Chondrocyte (in vitro differentiated cells): ENCODE measurements at places on chromosomes 1 and 21. TPM values are rescaled to one million over a fixed set of nuclear protein-coding genes. Genes with fewer than 3 reads are reported as not detected.

Gene C1orf185
- total RNA-seq, result not detected in 3 replicates

Gene LORICRIN
- not detected in 3 replicates for total RNA-seq

Gene CD247
- total RNA-seq, result not detected in 3 replicates

Gene PTPN7
- not detected in 3 replicates for total RNA-seq

Gene FOXO6
- total RNA-seq, result 1.1 to 3.2 TPM (median 1.7 TPM) in 3 replicates

Gene SELENBP1
- total RNA-seq, result 5.7 to 11.1 TPM (median 8.9 TPM) in 3 replicates

Gene CHD5
- 0.23 to 1.0 TPM (median 0.42 TPM) in 3 replicates for total RNA-seq

Gene SELE
- not detected in 3 replicates for total RNA-seq

Gene FCN3
- total RNA-seq, result not detected in 3 replicates

Gene TRAF3IP3
- not detected in 3 replicates for total RNA-seq

Gene OR10Z1
- not detected in 3 replicates for total RNA-seq

Gene RGS5
- total RNA-seq, result 103 to 448 TPM (median 423 TPM) in 3 replicates

Gene CFH
- 21.3 to 95.0 TPM (median 24.0 TPM) in 3 replicates for total RNA-seq

Gene FMO5
- 1.8 to 2.8 TPM (median 2.5 TPM) in 3 replicates for total RNA-seq

Gene KCNK2
- total RNA-seq, result not detected in 3 replicates

Gene DARS2
- 9.5 to 12.7 TPM (median 9.5 TPM) in 3 replicates for total RNA-seq

Gene ACOT11
- total RNA-seq, result 0.25 to 0.56 TPM (median 0.41 TPM) in 3 replicates

Gene FAM72D
- total RNA-seq, result 0.44 to 0.45 TPM in 2 of 3 replicates, not detected in the other

Gene DMBX1
- not detected in 3 replicates for total RNA-seq

Gene PLA2G4A
- total RNA-seq, result 0.10 to 4.1 TPM (median 0.44 TPM) in 3 replicates

Gene OLIG2
- 0.36 to 0.50 TPM (median 0.46 TPM) in 3 replicates for total RNA-seq

Gene RPS6KC1
- total RNA-seq, result 22.1 to 25.1 TPM (median 22.9 TPM) in 3 replicates

Gene CREB3L4
- total RNA-seq, result 3.7 to 6.6 TPM (median 4.4 TPM) in 3 replicates

Gene ANKRD45
- total RNA-seq, result 0.39 TPM in 1 of 3 replicates, not detected in the others

Gene ILDR2
- total RNA-seq, result 1.3 to 2.7 TPM (median 1.5 TPM) in 3 replicates

Gene CFAP74
- not detected in 3 replicates for total RNA-seq
